ENCODE measurements at places on chromosomes 12 and 14. TPM values are rescaled to one million over a fixed set of nuclear protein-coding genes. Genes with fewer than 3 reads are reported as not detected.

DNA sequence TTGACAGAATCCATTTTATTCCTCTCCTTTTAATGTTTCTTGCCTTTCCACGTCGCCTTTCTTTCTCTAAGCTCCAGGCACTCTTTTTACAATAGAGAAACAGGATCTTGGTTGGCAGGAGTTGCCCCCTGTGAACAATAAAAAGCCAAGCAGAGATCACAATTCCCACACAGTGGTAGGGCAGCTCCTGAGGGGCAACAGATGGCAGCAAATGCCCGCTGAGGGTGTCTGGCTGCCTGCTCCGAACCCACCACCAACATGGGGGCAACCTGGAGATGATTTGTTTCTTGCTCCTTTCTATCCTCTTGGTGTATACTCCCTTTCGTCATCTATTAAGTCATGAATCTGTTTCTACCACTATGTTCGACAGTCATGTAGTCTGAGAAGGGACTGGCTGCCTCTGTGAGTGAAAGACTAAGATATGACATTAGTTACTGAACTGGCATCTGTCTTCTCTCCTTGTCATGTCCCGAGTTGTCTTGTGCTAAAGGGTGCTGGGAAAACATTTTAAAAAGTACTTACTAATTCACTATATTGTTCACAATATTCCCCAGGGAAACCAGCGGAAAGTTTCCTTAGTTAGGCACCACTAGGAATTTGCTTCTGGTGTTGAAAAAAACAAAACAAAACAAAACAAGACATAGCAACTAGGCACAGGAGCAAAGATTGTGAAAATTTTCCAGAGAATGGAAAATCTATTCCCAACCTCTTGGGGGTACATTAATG lies 170.1 kb downstream of the STXBP6 start:
- DNase-seq = no peak

- no peak for DNase-seq
Observed at GRCh38 chr14:33377596-33378390, 439.1 kb downstream of the NPAS3 start.

GRCh38 chr12:16119618-16120415 lies 157.7 kb downstream of the SLC15A5 start:
- no peak for DNase-seq

Gene WDR20
- 34.2 TPM for total RNA-seq

Gene KRT5
- not detected for total RNA-seq

- no peak for DNase-seq
Observed at GRCh38 chr14:59028476-59029202, 159.8 kb upstream of the DAAM1 start.

GRCh38 chr12:132173135-132174014 lies 29.1 kb downstream of the NOC4L start:
- no peak for DNase-seq

- DNase-seq = no peak
Observed at GRCh38 chr12:43806737-43807072, 588 bp upstream of the TWF1 start.

GRCh38 chr12:101782273-101782731 lies 43.0 kb upstream of the SYCP3 start:
- DNase-seq = no peak

DNA sequence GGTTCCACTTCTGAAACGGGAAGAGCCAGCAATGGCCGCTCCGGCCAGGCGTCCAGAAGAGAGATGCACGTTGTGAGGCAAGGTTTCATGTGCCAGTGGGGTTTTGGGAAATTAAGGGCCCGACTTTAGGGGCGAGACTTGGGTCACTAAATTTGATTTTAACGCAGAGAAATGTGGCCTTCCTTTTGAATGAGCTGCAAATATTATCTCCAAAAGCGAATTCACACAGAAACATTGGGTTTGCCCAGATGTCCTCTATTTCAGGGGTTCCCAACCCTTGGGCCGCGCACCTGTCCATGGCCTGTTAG lies 2.3 kb upstream of the RNASE4 start:
- no peak for DNase-seq

- no peak for DNase-seq
Observed at GRCh38 chr12:51714666-51715065, 123.6 kb downstream of the SCN8A start.

Gene RIMBP2
- not detected for total RNA-seq

- no peak for DNase-seq
Observed at GRCh38 chr12:104064842-104065427, 604 bp downstream of the HCFC2 start.

DNA sequence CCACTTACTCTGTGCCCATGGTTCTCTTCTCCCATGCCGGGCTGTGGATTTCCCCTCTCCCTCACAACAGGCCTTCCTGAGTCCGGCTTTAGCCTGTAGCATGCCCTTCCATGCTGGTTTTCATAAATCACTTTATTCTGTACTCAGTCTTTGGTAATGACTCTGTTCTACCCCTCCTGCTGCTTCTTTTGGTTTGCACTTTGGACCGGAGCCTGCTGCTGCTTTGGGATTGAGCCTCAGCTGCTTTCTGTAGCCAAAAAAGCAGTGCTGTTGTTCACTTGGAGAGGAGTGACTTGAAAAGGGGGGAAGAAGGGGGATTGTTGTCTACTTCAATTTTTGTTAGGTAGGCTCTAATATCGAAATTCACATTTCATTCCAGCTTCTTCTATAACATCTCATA lies 8.5 kb upstream of the SLC6A13 start:
- DNase-seq = no peak

Gene OR4E2
- not detected for total RNA-seq

DNA sequence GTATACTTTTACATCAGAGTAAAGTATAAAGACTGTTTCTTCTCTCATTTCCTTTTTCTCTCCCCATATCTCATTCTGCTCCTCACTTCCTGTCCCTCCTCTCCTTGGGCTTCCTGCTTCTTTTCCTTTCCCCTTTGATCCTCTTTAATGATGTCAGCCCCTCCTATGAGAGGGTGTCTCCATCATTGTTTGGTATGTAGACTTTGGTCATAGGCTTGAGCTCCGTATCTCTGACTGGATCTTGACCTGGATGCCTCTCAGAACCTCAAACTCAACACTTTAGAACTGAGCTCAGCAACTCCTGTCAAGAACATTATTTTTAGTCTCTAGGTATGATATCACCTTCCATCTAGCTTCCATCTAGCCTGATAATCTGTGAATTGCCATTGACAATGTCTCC lies 50.3 kb downstream of the AKAP6 start:
- no peak for DNase-seq

GRCh38 chr12:13564266-13564810 lies 367.8 kb downstream of the EMP1 start:
- DNase-seq = no peak

Gene ST8SIA1
- 0.17 TPM for total RNA-seq

DNA sequence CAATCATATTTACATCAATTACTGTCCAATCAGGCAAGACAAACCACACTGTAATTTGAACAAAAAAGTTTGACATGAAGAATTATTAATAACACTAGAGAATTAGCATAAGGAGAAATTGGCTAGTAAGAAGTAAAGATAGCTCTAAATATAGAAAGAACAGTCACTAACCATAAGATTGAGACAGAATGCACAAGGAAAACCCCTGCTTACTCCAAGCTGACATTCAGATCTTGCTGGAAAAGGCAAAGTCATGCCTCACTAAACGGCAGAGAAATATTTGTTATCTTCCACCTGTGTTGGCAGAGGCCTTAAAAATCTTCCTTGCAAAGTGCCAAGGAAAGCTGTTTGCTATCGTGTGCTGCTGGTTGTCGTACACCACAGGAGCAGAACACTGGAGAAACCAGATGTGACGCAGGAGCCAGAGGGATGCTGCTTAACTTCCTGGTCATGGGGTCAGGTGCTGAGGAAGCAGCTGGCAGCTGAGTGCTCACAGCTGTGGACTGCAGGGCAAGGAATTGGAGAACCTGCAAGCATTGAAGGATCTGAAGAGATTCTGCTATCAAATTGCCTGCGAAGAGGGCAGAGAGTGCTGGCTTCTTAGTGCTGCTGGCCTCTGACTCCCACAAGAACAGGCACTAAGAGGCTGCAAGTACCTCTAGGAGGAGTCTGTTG lies 1323.3 kb downstream of the LRFN5 start:
- no peak for DNase-seq

DNA sequence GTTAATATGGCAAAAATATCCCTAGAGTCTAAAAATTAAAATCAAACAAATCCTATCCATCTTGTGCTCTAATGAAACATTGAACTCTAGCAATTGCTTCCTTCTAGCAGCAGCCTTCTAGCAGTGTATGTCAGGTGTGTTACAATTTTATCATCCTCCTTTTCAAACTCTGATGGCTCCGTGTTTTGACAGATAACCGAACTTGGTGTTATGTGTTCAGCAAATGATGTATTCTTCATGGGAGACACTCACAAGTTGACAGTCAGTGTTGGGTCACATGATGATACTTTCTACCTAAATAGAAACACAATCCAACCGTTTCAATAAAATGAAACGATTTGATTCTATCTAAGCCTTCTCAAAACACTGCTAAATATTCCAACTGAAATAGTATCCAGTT lies 525.3 kb upstream of the NOVA1 start:
- DNase-seq = no peak

Gene TPPP2
- not detected for total RNA-seq

- no peak for DNase-seq
Observed at GRCh38 chr14:39956372-39956771, 524.1 kb upstream of the FBXO33 start.

Gene RNASE7
- not detected for total RNA-seq

DNA sequence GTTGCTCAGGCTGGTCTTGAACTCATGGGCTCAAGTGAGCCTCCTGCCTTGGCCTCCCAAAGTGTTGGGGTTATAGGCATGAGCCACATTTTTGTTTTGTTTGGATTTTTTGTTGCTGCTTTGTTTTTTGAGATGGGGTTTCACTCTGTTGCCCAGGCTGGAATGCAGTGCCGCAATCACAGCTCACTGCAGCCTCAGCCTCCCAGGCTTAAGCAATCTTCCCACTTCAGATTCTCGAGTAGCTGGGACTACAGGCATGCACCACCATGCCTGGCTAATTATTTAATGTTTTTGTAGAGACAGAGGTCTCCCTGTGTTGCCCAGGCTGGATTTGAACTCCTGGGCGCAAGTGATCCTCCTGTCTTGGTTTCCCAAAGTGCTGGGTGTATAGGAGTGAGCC lies 5.7 kb upstream of the PLEK2 start:
- no peak for DNase-seq

Gene TMEM63C
- 1.6 TPM for total RNA-seq

GRCh38 chr12:2011643-2012607 lies 7.7 kb upstream of the DCP1B start:
- DNase-seq = no peak

Gene SERPINA12
- not detected for total RNA-seq
